ENCODE measurements at places on chromosomes 3 and 15. TPM values are rescaled to one million over a fixed set of nuclear protein-coding genes. Genes with fewer than 3 reads are reported as not detected.

The TM4SF18 gene
- 11.8 TPM for total RNA-seq

The SLC9A9 gene
- 16.0 TPM for total RNA-seq

The FBXO40 gene
- total RNA-seq: not detected

The SLC24A5 gene
- total RNA-seq: 0.89 TPM

The CAMKV gene
- not detected for total RNA-seq

The PLA2G4E gene
- not detected for total RNA-seq

The MB21D2 gene
- 7.8 TPM for total RNA-seq

GRCh38 chr3:133023362-133023761 lies 14.8 kb upstream of the TMEM108 start:
- no peak for DNase-seq

DNA sequence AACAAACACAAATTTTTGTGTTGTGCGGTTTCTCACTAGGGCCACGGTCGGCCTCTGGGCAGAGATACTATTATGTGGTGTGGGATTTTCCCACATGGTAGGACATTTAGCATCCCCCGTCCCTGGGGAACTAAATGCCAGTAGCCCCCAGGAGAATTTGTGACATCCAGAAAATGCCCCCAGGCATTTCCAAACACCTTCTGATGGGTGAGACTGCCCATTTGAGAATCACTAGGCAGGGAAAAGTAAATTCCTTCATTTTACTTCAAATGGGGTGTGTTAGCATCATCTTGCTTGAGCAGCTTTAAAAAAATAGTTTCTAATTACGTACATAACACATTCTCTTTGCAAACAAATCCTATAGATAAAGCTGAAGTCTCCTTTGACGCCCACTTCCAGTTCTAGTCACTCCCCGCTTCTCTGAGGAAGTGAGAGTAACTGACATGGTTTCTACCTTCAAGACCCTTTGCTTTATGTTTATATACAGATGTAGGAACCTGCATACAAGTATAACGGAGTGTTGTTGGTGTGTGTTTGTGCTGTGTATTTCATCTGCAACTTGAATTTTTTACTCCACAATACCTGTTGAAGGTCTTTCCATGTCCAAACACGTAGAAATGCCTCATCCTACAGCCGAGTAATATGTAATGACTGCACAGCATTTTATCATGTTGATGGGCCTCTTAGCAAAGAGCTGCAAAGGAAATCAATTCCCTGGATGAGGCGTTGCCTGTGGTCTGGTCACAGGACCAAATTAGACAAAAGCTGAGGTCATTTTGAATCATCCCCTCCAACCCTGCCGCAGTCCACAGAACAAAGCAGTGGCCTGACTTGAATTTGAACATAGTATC lies 31.4 kb upstream of the ZBTB38 start:
- no peak for DNase-seq

DNA sequence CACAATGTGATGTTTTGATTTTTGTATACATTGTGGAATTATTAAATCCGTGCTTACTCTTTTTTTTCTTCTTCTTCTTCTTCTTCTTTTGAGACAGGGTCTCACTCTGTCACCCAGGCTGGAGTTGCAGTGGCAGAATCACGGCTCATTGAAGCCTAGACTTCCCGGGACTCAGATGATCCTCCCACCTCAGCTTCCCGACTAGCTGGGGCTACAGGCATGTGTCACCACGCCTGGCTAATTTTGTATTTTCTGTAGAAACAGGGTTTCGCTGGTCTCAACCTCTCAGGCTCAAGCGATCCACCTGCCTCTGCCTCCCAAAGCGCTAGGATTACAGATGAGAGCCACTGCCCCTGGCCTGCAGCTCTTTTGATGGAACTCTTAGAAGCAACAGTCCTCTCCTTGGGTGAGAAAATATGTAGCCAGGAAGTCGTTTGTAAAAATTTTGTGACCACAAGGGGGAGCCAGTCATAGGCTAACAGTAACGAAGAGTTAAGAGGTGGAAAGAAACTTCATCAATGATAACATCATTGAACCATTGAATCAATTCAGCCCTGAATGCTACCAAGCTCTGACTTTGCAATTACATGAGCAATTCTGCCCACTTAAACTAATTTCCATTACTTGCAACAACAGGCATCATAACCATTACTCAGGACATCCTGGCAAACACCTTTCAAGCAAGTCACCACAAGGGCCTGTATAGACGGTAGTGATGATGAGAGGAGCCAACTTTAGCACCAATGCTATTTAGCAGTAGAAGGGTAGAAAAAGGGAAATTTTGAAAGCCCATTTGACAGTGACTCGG lies 16.7 kb upstream of the CMTM7 start:
- DNase-seq: peak; percentile 64

DNA sequence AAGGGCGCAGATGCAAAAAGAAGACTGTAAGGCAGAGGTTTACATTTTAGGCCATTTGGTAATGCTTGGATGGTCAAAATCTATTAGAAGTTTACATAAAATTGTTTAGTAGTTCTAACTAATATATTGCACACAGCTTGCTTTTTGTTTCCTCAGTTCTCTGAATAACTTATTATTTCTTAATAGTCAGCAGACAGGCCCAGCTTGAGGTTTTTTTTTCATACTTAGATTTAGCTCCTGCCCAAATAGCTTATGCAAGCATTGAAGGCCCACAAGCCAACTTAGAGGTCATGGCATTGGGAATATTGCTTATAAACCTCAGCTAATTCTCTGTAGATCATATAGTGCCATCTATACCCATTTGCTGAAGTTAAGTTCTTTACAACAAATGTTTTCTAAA lies 172.5 kb downstream of the RAP2B start:
- DNase-seq: no peak

DNA sequence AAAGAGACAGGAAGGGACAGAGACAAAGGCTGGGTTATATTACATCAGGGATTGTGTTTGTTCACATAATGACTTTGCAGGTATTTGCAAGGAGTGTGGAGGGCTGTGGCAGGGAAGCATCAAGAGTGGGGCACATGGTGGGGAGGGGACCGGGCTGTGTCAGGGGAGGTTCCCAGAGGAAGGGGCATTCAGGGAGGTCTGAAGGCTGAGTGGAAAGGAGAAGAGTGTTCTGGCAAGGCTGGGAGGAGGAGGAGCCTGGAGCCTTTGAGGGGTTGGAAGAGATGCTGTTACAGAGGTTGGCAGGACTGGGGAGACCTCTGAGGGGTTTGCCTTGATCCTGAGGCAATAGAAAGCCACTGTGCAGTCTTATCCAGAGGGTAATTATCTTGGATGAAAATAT lies 49.4 kb downstream of the EXOG start:
- DNase-seq: no peak

DNA sequence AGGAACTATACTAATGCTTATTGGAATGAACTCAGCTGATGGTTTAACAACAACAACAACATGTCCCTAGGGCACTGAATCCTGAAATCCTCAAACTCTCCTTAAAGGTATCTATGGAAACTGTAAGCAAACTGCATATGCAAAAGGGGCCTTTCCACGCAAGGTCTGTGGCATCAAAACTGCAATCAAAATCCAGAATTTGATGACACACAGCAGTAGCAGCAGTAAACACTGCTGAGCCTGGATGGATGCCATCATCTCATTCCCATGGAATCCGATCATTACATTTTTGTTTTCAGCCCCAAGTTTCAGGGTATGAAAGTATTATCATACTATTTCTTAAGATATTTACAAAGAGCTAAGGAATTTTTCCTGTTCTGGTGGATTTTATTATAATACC lies 399.7 kb downstream of the VPS13C start:
- DNase-seq: no peak

DNA sequence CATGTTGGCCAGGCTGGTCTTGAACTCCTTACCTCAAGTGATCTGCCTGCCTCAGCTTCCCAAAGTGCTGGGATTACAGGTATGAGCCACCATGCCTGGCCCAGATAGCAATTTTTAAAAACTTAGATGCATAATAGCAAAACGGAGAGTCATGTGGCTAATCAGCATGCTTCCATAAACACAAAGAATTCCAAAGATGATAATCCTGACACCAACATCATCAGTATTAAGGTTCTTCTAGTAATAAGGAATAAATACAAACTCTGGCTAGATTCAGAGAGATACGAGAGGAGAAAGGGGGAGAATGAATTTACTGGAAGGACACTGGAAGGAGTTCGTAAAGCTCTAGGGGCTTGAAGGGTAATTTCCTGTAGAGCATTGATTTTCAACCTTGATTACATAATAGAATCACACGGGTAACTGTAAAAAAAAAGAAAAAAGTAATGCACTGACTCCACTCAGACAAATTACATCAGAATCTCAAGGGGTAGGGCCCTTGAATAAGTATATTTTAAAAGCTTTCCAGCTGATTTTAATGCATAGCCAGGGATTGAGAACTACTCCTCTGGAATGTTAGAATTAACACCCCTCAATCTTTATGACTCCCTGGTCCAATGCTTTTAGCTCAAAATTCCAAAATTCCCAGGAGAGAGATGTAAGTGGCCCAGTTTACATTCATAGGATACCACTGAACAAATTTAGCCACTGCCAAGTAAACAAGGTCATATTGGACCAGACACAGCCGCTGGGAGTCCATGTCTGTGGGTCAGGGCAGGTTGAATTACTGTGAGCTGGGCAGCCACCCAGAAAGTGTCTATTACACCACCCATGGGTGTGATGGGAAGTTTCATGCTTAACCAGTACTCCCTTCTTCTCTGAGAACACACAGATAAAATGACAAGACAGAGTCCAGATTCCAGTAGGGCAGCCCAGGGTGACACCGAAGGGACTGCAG lies 243.9 kb downstream of the TBL1XR1 start:
- DNase-seq: peak; percentile 69

DNA sequence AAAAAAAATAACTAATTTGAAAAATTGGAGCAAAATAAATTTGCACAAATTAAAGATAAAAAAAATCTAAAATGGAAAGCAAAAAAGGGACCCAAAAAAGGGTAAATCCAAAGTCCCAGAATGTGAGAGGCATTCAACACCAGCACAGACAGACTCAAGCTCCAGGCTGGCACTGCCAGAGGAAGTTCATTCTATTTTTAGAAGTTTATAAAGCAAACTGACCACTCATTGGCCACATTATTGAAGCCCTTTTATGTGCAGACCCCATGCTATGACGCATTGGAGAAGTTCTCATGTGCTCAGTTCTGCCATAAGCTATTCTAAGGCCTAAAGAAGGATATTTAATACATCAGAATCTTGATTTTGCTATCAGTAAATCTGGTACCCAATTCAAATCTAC lies 17.6 kb upstream of the BOC start:
- DNase-seq: no peak

GRCh38 chr3:177377166-177377565 lies 179.9 kb upstream of the TBL1XR1 start:
- DNase-seq: no peak

- DNase-seq: no peak
Observed at GRCh38 chr3:118909763-118910162, 124.9 kb downstream of the IGSF11 start.

DNA sequence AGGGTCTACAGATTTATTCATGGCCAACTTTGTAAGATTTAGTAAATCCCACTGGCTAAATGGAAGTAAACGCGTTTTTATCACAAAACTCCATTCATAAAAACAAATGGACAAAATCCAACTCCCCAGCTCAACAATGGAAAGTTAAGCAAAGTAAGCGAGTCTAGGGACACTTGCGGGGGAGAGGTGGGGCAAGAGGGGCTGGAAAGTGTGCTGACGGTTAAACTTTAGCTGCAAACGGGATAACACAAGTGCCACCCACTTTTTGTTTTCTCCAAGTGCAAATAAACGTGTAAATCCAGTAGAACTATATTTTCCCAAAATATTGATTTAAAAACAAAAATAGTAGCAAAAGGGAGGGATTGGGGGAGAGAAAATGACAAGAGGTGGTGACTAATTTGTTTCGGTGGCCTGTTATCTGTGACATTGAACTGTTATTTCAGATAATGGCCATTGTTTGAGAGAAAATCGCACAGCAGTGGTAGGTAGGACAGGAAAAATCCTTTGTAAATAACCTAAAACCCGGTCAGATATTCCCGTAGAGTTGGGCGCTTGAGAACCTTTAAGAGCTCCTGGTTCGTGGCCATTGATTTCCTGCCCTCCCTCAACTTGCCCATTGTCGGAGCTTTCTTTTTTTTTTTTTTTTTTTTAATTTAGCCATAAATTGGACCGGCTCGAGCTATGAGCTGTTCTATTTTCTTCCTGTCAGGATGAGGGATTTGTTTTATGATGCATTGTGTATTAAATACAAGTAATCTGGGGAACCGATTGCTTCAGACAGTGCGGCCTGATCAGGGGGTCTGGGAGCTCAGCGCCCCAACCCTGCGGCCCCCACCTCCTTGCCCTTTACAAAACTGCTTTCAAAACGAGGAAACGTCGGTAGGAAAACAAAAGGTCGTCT lies 514.8 kb downstream of the MECOM start:
- DNase-seq: no peak

DNA sequence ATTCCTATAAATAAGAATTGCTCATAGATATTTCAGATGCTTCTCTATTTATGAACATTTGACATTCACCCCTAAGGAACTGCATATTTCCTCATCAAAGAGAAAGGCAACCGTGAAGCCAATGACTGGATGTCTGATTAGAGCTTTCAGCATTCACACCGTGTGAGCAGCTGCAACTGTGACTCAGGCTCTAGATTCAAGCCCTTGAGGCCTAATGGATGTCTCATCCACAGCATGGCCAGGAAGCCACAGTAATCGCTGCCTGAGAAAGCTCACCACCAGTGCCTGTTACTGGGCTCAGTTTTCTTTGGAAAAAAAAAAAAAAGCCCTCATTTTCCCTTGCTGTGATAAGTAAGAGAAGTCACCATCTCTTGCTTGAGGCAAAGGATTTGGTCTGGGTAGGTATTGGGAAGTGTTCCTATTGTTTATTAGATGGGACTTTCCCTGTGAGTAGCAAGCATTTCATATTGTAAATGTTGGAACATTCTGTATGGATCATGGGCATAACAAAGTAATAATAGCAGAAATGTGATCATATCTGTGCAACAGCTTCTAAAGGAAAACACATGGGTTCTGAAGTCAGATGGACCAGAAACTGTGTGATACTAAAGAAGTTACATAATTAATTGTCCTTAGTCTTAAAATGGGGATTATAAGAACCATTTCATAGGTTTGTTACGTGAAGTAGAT lies 783.7 kb downstream of the AGBL1 start:
- DNase-seq: no peak

GRCh38 chr15:61157933-61158332 lies 71.2 kb downstream of the RORA start:
- DNase-seq: peak; percentile 74

- no peak for DNase-seq
Observed at GRCh38 chr3:44961888-44962287, 14.1 kb downstream of the ZDHHC3 start.

Data from sciatic nerve (tissue), 2 donors.